Cerebellar cortex (tissue), 1 donor: ENCODE measurements at places on chromosomes 12 and 14.

GRCh38 chr12:69066492-69067373, 133.8 kb upstream of the CPM start:
- DNase-seq, result no peak

GRCh38 chr12:18580291-18580690, 157.5 kb downstream of the PLCZ1 start:
- no peak for DNase-seq

- no peak for DNase-seq
Measured at GRCh38 chr14:89196545-89196944, 220.5 kb downstream of the FOXN3 start.

- DNase-seq, result no peak
Measured at GRCh38 chr12:91951571-91951970, 194.1 kb downstream of the BTG1 start.

DNA sequence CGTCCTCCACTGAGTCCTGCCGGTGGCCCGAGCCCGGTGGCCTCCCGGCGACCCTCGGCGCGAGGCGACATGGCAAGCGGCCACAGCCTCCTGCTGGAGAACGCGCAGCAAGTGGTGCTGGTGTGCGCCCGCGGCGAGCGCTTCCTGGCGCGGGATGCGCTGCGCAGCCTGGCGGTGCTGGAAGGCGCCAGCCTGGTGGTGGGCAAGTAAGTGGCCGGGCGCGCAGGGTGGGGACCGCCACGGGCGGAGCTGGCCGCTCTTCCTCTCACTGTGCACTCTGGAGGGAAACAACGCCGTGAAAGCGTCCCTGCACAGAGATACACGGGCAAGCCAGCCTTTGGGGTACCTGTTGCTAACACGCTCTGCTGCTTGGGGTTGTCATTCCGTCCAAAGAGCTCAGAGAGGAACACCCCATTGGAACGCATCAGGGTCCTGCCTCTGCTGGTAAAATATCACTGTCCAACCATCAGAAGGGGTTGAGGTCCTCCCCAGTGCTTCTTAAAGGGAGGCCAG, at the start of gene AMDHD1:
TSS of gene AMDHD1 (plus strand) at position 2 of the 513 bp plus-strand sequence. CDS start at position 70, 68 bp downstream.
- DNase-seq, result peak; percentile 16

DNA sequence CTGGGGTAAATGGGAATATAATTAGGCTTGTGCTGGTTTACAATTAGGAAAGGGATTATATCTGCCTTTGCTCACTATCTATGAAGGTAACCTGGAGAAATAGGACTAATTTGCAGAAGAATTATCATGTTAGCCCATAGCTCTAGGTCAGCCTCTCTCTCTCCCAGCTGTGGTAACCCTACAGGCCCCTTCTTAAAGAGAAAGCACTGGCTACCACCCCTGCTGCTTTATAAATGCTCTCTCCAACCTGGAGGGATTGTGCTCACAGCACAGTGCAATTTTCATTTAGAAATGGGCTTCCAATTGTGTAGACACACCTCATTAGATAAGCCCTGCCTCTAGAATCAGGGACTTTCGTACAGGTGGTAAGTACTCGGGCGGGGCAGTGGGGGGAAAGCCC, 22.7 kb upstream of the MGST1 start:
- no peak for DNase-seq

- DNase-seq, result no peak
Measured at GRCh38 chr14:77343662-77344061, 22.8 kb downstream of the GSTZ1 start.

DNA sequence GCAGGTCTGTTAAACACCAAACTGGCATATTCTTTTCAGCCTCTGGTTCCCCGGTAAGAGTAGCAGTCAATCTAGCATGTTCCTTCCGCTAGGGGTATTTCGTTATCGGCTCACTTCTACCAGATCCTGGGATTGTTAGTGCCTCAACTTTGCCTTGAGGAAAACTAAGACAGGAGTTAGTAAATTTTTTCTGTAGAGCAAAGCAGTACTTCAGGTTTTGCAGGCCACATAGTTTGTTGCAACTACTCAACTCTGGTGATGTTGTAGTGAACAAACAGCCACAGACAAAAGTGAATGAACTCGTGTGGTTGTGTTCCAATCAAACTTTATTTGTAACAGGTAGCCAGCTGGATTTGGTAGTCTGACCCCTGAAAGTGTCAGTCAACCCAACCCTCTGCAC, 6.3 kb upstream of the CDH24 start:
- no peak for DNase-seq

- DNase-seq, result no peak
Measured at GRCh38 chr12:79707830-79708229, 17.1 kb upstream of the PAWR start.

GRCh38 chr12:25417071-25417470, 136.0 kb downstream of the LMNTD1 start:
- no peak for DNase-seq

GRCh38 chr12:110575326-110575725, 7.8 kb downstream of the PPTC7 start:
- DNase-seq, result no peak

- DNase-seq, result no peak
Measured at GRCh38 chr14:75123991-75124390, 2.9 kb downstream of the NEK9 start.

GRCh38 chr14:30214461-30215090, 286.9 kb upstream of the PRKD1 start:
- DNase-seq, result peak; percentile 35

DNA sequence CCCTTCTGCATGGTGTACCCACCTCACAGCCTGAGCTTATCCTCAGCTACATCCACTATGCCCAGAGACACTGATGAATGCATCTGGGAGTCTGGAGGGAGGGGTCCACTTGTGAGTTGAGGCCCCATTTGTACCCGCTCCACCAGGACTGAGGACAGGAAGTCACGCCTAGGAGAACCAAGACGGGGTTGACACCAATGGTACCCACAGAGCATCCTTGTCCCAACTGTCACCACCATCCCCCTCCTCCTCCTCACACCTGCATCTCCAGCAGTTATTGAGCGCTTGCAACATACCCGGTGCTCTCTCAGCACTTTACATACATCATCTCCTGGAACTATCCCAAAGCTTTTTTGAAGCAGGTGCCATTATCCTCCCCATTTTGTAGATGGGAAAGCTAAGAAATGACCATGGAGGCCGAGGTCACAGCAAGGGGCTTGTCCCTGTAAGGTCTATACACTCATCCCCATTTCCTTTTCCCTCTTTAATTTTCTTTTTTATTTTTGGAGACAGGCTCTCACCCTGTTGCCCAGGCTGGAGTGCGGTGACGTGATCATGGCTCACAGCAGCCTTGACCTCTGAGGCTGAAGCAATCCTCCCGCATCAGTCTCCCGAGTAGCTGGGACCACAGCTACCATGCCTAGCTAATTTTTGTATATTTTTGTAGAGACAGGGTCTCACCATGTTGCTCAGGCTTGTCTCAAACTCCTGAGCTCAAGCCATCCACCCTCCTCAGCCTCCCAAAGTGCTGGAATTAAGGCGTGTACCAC, 31.7 kb downstream of the DGLUCY start:
- DNase-seq, result no peak

GRCh38 chr12:75483431-75483830, 2.9 kb downstream of the GLIPR1 start:
- no peak for DNase-seq

GRCh38 chr14:51400139-51400538, 160.1 kb downstream of the TMX1 start:
- DNase-seq, result no peak

DNA sequence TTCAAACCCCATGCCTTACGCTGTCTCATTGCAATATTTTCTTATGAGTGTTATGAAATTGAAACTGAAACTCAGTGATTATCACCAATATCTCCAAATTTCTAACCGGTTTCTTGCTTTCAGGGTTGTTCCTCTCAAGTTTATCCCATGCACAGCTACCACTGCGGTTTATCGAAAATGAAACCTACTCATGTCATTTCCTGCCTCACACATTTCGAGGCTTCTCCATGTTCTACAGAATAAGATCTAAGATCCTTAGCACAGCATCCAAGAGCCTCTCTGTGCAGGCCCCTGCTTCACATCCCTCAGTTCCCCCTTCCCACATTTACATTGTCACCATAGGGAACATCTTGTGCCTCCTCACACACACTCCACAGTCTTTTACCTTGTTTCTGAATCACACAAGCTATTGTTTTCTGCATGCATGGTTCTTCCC, 45.5 kb upstream of the FAR2 start:
- DNase-seq, result no peak

GRCh38 chr12:53659571-53659981, 16.3 kb downstream of the ATP5MC2 start:
- DNase-seq, result no peak

- no peak for DNase-seq
Measured at GRCh38 chr14:88798156-88798555, 5.4 kb upstream of the EML5 start.

- no peak for DNase-seq
Measured at GRCh38 chr12:41045509-41045908, 142.6 kb upstream of the PDZRN4 start.

- no peak for DNase-seq
Measured at GRCh38 chr12:123522164-123522563, 11.4 kb downstream of the RILPL1 start.

GRCh38 chr14:76716285-76716684, 45.0 kb upstream of the VASH1 start:
- peak; percentile 13 for DNase-seq

- DNase-seq, result no peak
Measured at GRCh38 chr12:54126696-54127537, 61.9 kb downstream of the SMUG1 start.

- DNase-seq, result no peak
Measured at GRCh38 chr12:67504026-67504425, 144.5 kb upstream of the DYRK2 start.

DNA sequence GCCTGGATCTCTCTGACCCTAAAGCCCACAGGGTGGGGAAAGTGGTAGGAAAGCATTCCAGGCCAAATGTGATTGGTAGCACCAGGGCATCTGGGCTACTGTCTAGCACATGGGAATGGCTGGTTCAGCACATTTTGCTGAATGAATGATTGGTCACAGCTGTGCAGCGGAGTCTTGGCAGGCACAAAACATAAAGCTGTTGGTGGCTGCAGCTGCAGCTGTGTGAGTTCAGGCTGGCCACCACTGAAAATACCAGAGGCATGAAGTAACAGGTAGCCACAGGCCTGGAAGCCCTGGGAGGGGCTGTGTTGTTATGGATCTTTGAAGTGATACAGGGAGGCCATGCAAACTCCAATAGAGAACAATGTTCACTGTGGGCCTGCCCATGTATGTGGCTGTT, 72.7 kb downstream of the MYRFL start:
- no peak for DNase-seq

GRCh38 chr14:73142216-73142615, 5.9 kb downstream of the PSEN1 start:
- no peak for DNase-seq

- no peak for DNase-seq
Measured at GRCh38 chr12:131418121-131418520, 292.8 kb upstream of the SFSWAP start.

DNA sequence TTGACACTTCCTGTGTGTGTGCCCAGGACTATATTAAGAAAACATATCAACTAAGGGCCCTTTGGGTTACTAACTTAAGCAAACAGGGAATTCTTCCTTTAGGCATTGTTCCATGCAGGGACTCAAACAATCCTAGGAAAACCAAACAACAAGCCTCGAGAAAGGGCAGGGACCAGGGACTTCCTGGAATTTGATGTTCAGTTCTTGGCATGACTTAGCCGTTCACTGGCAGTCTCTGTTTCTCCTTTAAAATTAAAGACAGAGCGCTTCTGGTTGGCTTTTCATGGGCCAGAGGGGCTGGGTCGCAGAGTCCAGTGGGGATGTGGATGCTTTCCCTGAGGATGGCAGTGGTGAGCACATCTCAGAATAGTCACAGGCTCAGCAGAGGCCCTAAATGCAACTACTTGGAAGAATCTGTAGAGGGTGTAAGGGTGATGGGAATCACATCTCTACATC, 35.2 kb downstream of the RNFT2 start:
- peak; percentile 27 for DNase-seq

DNA sequence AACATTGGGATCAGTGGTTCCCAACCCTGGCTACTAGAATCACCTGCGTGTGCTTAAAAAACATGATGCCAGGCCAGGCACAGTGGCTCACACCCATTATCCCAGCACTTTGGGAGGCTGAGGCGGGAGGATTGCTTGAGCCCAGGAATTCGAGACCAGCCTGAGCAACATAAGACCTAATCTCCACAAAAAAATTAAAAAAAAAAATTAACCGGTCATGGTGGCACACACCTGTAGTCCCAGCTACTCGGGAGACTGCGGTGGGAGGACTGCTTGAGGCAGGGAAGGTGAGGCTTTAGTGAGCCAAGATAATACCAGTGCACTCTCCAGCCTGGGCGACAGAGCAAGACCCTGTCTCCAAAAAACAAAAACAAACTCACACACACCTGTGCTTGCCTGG, 2.0 kb downstream of the KCTD10 start:
- DNase-seq, result no peak

GRCh38 chr14:99479906-99480869, at the start of gene SETD3:
Gene SETD3 (minus strand): TSS chr14:99480859. CDS start chr14:99465805, 15,054 bp downstream.
- peak; percentile 36 for DNase-seq

DNA sequence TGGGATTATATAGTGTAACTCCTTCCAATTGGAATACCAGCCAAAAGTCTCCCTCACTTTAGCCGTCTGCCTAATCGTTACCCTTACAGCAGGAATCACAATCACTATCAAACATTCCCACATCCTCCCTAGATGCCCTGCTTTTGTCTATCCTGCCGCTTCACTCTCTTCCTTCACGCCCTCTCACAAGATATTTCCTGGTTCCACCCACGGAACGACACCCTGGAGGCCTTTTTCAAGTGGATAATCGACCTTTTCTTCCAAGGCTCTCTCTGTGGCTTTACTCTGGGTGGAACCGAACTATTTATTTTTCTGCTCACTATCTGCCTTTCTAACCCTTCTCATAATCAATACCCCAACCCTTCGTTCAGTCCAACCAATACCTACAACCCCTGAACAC, 58.9 kb downstream of the MOK start:
- no peak for DNase-seq
